ENCODE measurements at places on chromosomes 6 and 20.
A peak's percentile ranks its signal among the peaks of the same experiment; 100 is the strongest.

GRCh38 chr6:111806561-111807497 is 66.4 kb downstream of the FYN start:
- DNase-seq, result no peak

DNA sequence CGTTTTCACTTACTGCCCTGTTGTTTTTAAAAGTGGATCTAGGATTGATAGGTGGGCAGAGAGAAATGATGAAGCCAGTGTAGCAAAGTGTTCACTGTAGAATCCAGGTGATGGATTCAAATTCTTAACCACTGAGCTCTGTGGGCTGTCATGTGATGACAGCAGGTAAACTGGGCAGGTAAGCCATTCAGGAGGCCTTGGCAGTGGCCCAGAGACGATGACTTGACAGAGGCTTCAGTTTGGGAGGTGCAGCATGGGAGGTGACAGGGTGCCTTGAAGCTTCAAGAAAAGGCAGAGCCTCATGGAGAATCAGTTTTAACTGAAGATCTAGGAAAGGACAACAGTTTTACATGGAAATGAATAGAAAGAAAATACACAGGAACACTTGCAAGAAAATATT is 2.0 kb downstream of the NAA20 start:
- no peak for DNase-seq

GRCh38 chr6:146948790-146949342 is 255.4 kb upstream of the STXBP5 start:
- DNase-seq, result no peak

GRCh38 chr20:51366155-51366886 is 176.2 kb downstream of the NFATC2 start:
- DNase-seq, result no peak

- peak; percentile 21 for DNase-seq
Measured at GRCh38 chr20:43925801-43926200, 11.1 kb downstream of the TOX2 start.

GRCh38 chr6:123417535-123417934 is 219.2 kb downstream of the TRDN start:
- DNase-seq, result no peak

DNA sequence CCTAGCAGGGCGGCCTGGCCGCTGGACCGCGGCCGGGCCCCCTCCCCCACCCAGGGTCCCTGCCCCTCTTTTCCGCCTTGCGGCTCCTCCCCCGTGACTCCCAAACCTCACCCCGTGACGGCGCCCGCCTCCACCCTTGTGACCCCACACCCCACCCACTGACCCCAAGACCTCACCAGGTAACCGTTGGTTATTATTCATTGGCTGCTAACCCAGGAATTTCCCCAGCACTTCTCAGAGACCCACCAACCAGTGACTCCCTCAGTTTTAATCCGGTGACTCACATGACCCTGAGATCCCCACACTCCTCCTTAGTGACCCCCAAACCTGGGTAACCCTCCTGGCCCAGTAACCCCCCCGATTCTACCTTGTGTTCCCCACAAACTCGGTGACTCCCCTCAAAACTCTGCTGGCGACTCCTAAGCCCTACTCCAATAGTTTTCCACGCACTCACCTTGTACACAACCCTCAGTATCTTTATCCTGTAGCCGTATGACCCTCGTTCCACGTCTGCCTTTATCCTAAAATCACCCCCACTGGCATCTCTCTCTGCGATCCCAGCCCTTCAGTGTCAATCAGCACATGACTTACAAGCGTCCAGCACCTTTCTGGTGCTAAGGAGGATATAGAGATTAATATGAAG is 534 bp downstream of the ZNF76 start:
- DNase-seq, result peak; percentile 73

DNA sequence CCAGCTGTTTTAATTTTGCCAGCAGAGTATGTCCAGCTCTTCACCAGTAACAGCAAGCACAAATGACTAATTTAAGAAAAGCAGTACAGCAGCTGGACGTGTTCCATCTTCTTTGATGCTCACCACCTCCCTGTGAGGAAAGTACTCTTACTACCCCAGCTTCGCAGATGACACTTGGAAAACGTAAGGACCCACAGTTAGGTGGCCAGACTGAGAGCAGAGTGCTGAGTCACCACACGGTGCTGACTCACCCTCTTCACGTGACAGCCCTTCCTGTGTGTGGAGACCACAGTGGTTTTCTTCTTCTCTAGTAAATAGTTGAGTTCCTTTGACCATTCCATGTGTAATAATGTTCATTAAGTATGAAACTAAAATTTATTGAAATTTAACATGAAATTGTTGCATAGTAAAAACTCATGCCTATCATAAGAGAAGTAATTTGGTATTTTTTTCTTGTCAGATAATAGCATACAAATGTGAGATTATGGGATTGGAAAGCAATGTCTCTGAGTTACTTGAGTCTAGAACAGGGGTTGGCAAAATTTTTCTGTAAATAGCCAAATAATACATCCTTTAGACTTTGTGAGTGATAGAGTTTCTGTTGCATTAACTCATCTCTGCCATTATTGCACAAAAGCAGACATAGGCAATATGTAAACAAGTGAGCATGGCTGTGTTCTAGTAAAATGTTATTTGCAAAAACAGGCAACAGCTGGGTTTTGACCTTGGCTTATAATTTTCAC is 76.6 kb downstream of the SLX4IP start:
- no peak for DNase-seq

GRCh38 chr6:32983964-32984621 is 15.7 kb downstream of the BRD2 start:
- no peak for DNase-seq

GRCh38 chr6:156662025-156662445 is 115.1 kb upstream of the ARID1B start:
- no peak for DNase-seq

- no peak for DNase-seq
Measured at GRCh38 chr6:149895048-149895590, 2.8 kb downstream of the RAET1E start.

GRCh38 chr6:111709615-111710398 is 104.1 kb upstream of the TRAF3IP2 start:
- DNase-seq, result peak; percentile 77

- no peak for DNase-seq
Measured at GRCh38 chr6:125356884-125357283, 55.1 kb upstream of the HDDC2 start.

DNA sequence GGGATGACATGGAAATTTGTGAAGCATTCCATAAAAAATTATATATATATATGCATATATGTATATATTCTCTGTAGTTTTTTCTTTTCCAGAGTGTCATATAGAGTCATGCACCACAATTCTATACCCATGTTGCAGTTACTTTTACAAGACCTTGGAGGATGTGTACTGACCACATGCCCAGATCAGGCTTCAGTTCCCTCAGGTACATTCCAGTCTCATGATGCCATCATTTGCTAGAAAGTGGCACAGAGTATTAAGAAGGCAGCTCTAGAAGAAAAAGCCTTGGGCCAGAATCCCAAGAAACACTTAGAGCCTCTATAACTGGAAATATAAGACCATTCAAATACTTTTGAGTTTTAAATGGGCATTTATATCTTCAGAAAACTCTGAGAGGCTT is 685.5 kb upstream of the FLRT3 start:
- no peak for DNase-seq

DNA sequence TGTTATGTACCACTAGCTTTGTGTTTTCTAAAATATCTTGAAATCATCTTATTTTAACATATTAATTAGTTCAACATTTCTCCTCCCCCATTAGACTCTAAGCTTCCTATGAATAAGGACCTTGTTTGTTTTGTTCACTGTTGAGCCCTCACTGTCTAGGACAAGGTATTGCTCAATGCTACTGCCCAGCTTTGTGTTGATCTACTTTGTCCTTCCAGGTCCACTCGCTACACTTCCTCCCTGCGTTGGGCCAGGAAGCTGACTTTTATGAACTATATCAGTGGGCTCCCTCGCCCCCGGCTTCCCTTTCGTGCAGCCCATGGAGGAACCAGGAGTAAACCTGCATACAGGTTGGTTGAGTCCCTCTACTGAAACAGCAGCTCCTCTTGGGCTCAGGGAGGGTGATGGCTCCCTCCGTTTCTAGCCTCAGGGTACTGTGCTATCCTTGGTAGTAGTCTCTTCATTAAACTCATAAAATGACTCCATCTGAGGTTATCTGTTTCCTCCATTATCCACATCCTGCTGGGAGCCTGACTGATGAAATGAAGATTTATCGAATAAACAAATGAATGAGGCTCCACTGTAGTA is 272.5 kb downstream of the CLIC5 start:
- no peak for DNase-seq

DNA sequence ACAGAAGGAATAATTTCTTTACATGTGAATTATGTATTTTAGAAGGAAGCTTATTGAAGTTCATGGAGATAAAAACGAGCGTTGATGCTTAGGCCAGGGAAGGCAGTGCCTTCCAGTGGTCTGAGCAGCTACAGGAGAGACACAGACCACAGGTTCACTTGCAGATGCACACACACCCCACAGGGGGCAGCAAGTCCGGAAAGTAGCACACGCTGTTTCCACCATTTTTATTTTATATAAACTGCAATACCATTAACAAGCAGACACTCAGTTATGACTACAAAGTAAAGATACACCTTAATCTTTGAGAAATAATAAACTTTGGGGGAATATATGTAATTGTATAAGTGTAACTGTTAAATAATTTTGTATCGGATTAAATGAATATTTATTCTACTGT is 13.5 kb upstream of the DACT2 start:
- no peak for DNase-seq

GRCh38 chr6:45746046-45746445 is 269.6 kb downstream of the CLIC5 start:
- no peak for DNase-seq

- DNase-seq, result peak; percentile 31
Measured at GRCh38 chr20:34363465-34364222, 571 bp downstream of the ITCH start.

DNA sequence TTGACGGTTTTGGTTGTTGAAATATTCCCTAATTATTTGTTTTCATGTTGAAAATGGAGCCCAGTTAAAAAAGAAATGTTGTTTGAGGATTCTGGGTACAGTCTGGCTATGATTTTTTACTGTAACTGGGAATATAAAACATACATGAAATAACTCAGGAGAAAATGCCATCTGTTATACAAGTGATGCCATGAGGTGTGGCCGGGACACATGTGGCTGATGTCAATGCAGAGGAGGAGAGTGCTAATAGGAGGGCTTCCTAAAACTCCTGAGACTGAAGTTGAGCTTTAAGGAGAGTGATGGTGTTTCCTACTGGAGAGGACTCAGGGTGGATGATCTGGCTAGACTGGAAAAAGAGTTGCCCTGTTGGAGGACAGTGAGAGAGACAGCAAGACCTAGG is 12.7 kb downstream of the SCAND1 start:
- DNase-seq, result no peak

GRCh38 chr20:46811224-46812084 is 83.2 kb upstream of the EYA2 start:
- no peak for DNase-seq

- no peak for DNase-seq
Measured at GRCh38 chr6:128870746-128871145, 12.2 kb upstream of the LAMA2 start.

DNA sequence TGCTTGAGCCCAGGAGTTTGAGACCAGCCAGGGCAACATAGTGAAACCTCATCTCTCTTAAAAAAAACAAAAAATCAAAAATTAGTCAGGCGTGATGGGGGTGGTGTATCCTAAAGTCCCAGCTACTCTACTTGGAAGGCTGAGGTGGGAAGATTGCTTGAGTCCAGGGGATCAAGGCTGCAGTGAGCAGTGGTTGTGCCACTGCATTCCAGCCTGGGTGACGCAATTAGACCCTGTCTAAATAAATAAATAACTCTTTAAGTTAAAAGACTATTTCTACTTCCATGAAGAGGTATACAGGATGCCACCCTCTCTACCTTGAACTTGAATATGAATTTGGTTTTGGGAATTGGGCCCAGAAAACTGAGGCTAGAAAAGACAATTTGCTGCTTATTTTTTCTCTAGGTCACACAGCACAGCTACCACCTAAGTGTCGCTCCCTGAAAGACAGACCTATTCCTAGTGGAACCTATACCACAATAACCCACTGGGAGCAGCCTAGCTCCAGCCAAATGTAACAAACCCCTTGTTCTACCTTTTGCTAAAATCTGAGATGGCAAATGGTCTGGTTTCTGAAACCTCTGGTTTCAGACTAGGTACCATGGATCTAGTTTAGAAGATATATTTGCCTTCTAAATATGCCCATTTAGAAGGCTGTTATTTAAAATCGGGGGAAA is 35.2 kb downstream of the HMGCLL1 start:
- DNase-seq, result no peak

DNA sequence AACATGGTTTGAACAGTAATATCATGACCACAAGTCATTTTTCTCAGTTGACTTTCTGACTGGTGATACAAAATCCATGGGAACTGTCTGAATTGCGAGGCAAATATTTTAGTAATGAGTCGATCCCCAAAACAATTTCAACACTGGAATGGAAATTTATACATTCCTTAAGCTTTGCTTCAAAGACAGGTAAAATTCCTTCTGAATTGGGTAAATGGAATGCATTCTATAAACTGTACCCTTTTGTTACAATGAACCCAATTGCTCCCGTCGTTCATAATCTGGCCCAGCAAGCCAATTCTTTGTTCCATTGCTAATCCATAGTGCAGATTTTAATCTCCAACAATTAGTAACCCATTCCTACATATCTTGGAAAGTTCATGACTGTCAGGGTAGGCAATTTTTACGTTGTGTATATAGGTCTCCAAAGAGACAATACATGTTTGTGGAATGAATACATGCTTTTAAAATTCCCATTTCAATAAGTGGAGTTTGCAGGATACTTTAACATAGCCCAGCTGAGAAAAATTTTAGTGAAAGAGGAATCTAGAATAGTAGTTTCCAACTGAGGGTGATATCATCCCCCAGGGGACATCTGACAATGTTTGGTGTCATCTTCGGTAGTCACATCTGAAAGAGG is 32.7 kb downstream of the CYP24A1 start:
- DNase-seq, result no peak

DNA sequence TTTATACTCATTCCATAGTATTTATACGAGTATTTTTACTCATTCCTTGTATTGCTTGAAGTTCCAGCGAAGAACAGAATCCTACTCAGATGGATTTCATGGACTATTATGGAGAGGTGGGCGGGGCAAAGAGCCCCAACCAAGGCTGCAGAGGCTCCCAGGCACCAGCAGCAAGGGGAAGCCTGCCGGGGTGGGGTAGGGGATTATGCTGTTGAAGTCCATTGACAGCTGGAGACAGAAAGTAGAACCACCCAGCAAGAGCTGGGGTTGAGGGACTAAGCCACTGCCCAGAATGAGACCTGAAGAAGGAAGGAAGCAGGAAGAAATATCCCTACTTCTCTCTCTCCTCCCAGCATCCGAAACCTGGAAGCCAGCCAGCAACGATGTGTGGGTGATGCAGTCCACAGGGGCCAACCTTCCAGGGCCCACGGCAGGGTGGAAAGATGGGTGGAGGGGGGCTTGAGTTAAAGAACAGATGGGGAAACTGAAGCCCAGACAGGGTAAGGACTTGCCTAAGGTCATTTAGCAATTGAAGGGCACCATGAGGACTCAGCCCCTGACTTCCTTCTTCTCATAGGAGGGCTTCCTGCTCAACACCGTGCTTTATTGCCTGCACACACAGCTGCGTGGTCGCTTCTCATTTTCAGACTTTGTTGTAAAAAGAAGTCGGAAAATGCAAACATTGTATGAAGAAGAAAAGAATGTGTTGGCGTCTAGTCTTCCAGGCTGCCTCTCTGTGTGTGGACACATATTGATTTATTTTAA is 18.3 kb upstream of the GTSF1L start:
- DNase-seq, result no peak
